ENCODE measurements at places on chromosomes 12 and 14. TPM values are rescaled to one million over a fixed set of nuclear protein-coding genes. Genes with fewer than 3 reads are reported as not detected.

The PIK3C2G gene
- total RNA-seq, result 10.6 TPM

The MYF6 gene
- not detected for total RNA-seq

The ADAMTS20 gene
- total RNA-seq, result not detected

The OTUB2 gene
- total RNA-seq, result 1.8 TPM

The RND1 gene
- 1.2 TPM for total RNA-seq

The TMED8 gene
- 9.3 TPM for total RNA-seq

The MFAP5 gene
- 0.64 TPM for total RNA-seq

The ALDH2 gene
- not detected for total RNA-seq

The HNF1A gene
- not detected for total RNA-seq

The HOMEZ gene
- 6.6 TPM for total RNA-seq

The GCH1 gene
- total RNA-seq, result 8.6 TPM

The GRIN2B gene
- total RNA-seq, result not detected

The GNG2 gene
- 0.64 TPM for total RNA-seq

The AKAP6 gene
- 2.3 TPM for total RNA-seq

The MIS18BP1 gene
- 31.6 TPM for total RNA-seq

The BDKRB1 gene
- total RNA-seq, result 0.51 TPM

The POTEM gene
- total RNA-seq, result not detected

The KRT71 gene
- total RNA-seq, result not detected

The RTL1 gene
- not detected for total RNA-seq

The POTEG gene
- total RNA-seq, result not detected

The TAS2R7 gene
- total RNA-seq, result not detected

The STAB2 gene
- not detected for total RNA-seq

The RERG gene
- 16.5 TPM for total RNA-seq

The NAB2 gene
- 25.8 TPM for total RNA-seq

The SPTSSA gene
- 30.5 TPM for total RNA-seq

The KIF5A gene
- 0.56 TPM for total RNA-seq

The RESF1 gene
- total RNA-seq, result 14.7 TPM

- DNase-seq, result no peak
Observed at GRCh38 chr14:28297559-28297958, 469.0 kb upstream of the FOXG1 start.

GRCh38 chr12:110743571-110744093 lies 941 bp upstream of the PPP1CC start:
- peak; percentile 41 for DNase-seq

DNA sequence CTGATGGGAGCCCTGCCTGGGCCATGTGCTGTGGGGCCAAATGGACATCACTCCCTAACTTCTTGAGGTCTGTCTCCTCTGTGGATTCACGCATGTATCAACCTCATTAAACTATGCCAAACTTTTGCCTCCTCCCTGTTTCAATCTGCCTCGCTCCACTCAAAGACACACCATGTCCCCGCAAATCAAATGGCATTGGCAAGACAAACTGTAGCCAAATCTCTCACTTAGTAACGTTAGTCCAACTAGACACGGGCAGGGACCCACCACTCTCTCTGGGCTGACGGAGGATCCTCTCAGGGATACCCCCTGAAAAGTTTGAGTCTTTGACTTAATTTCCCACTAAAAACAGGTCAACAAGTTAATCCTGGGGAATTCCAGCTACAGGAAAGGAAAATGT lies 8.0 kb downstream of the ZBTB39 start:
- no peak for DNase-seq

GRCh38 chr14:97293659-97294058 lies 496.5 kb downstream of the VRK1 start:
- no peak for DNase-seq

- DNase-seq, result peak; percentile 27
Observed at GRCh38 chr14:74048281-74048680, 29.1 kb downstream of the BBOF1 start.

DNA sequence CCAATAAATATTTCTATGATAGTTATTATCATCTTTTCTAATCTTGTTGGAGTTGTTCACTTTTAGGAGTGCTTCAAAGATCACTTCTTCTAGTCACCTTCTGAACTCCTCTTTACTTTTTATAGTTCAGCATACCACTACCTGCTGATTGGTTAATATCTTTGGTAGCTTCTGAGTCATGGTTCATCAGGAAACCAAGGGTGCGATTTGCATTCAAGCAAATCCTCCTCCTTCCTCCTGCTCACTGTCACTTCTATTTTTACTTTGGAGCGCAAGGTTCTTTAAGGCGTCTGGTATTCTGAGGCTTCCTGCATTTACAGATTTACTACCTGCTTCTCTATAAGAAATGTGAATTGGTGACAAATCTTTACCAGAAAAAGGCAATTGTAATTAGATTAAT lies 24.0 kb downstream of the SYT1 start:
- peak; percentile 59 for DNase-seq

DNA sequence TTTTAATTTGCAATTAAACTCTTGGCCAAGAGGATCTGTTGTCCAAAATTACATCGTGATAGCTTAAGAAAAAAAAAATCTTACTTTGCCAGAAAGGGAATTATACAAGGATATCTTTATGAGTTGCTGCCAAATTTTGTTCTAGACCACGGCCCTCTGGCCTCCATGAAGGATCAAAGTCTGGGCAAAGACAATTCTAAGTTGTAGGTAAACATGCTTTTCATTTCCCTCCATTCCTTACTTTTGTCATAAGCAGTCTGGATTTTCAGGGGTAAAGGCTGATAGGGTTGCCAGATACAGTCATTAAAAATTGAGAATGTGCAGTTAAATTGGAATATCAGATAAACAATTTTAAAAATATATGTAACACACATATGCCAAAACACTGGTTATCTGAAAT lies 135.1 kb downstream of the MON2 start:
- no peak for DNase-seq

DNA sequence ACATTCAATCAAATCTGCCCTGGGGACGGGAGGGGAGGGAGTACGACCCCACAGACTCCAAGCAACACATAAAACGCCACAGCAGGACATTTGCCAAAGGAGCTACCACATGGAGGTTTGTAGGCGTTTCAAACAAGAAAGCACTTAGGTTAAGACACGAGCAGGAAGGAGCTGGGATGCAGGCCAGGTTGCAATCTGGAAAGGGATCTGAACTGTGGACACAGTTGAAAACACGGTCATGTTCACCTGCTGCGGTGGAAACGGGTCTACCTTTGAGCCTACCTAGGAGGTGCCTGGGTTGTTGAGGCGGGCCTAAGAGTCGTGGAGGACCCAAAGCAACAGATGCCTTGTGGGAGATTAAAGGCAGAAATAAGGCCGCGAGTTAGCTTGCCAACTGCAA lies 18.4 kb downstream of the PRKAB1 start:
- no peak for DNase-seq

- DNase-seq, result no peak
Observed at GRCh38 chr12:115670869-115671268, 606.6 kb downstream of the MED13L start.

- peak; percentile 81 for DNase-seq
Observed at GRCh38 chr12:93978553-93978952, 169.8 kb upstream of the PLXNC1 start.

- DNase-seq, result peak; percentile 65
Observed at GRCh38 chr12:67413577-67413976, 144.4 kb downstream of the CAND1 start.

DNA sequence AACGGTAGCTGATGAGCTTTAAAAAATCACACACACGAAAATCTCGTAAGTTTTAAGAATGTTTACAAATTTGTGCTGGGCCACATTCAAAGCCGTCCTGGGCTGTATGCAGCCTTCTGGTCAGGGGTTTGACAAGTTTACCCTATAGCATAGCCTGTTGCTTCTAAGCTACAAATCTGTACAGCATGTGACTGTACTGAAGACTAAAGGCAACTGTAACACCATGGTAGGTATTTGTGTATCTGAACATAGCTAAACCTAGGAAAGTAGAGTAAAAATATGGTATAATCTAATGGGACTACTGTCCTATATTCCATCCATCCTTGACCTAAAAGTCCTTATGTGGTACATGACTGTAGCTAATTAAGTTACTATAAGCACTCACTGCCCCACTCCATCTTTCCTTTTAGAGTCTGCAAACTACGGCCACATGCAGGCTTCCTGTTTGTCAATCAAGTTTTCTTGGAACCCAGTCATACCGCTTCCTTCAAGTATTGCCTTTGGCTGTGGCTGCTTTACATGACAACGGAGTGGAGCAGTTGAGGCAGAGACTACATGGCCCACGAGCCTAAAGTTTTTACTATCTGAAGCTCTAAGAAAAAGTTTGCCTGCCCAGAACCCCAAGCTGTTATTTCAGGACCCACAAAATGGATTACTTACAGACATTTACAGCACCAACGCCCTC lies 18.5 kb downstream of the KRT7 start:
- peak; percentile 56 for DNase-seq

DNA sequence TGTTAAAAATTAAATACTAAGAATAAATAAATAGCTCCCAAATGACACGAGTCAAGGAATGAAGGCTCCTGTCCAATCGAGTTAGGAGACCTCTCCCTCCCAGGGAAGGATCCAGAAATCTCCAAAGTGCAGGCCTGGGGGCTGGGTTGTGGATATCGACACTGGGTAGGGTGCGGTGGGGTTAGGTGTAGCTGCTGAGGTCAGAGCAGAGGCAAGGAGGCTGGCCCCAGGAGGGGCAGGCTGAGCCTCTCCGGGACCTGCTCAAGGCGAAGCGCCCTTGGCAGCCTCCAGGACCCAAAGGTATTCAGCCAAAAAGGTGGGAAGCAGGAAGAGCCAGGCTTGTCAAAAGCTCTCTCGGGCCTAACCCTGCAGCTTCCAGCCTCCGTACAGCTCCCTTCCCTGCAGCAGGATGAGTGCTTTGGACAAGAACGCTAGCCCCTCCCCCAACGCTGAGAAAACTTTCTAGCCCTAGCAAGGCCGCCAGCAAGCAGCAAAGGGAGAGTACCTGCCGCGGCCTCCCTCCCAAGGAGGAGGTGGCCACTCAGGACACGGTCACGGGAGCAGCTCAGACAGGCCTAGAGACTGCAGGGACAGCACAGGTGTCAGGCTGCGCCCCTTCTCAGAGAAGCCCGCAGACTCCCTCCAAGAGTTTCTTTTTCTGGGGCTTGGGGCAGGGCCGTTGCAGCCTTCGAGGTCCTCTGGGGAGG lies 3.7 kb upstream of the PNMA1 start:
- DNase-seq, result no peak

GRCh38 chr12:121050725-121051124 lies 11.7 kb upstream of the OASL start:
- no peak for DNase-seq

GRCh38 chr12:7961395-7962178 lies 25.6 kb upstream of the SLC2A3 start:
- no peak for DNase-seq

DNA sequence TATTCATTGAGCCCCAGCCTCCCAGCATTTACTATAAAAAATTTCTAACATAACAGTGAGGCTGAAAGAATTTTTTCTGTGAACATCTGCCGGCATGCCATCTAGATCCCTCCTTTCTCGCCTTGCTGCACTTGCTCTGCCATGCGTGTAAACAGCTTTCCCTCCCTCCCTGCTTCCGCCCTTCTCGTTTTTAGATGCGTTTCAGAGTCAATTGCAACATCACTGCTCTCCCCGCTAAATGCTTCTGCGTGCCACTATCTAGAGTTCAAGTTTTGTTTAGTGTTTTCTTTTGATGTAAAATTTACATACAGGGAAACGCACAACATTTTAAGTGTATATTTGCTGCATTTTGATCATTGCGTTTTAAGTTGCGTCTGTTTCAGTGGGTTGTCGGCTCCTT lies 83.6 kb downstream of the CCDC92 start:
- DNase-seq, result no peak

GRCh38 chr14:67199016-67199415 lies 9.8 kb downstream of the GARIN2 start:
- no peak for DNase-seq

DNA sequence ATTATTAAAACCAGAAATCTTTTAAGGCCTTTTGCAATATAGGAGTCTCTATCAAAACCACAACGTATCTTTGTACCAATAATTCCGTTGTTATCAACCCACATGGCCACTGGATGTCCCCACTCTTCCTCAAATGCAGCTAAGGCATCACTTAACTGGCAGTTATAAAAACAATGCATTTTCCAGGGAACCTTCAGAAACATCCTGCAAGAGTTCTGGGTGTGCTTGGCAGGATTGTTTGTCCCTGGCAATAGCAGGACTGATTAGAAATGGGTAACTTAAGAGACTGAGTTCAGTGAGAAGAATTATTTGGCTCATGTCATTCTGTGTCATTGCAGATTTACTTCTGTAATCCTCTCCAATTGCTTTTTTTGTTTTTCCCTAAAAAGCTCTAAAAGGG lies 112.0 kb downstream of the SLC15A5 start:
- peak; percentile 70 for DNase-seq

- no peak for DNase-seq
Observed at GRCh38 chr12:96571101-96571862, 81.9 kb downstream of the CFAP54 start.

- peak; percentile 77 for DNase-seq
Observed at GRCh38 chr12:109775172-109775881, 57.9 kb downstream of the TRPV4 start.

GRCh38 chr12:28631831-28632230 lies 441.6 kb downstream of the CCDC91 start:
- DNase-seq, result no peak

GRCh38 chr12:27913999-27914614 lies 58.4 kb downstream of the PTHLH start:
- no peak for DNase-seq

DNA sequence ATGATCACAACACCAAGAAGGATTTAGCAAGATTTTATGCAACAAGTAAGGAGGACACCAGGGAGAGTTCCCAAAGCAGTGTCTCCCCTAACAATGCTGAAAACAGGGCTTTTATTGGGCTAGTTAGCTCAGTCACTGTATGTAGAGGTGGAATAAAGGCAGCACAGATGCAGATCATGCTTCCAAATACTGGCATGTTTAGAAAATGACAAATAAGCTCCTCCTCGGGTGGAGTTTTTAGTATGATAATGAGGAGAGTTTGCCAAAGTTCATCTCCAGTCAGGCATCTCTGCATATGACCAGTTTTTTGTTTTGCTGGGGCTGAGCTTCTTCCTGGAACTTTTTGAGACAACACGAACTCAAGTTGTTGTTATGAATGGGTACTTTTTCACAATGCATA lies 4.4 kb upstream of the AVPR1A start:
- no peak for DNase-seq

DNA sequence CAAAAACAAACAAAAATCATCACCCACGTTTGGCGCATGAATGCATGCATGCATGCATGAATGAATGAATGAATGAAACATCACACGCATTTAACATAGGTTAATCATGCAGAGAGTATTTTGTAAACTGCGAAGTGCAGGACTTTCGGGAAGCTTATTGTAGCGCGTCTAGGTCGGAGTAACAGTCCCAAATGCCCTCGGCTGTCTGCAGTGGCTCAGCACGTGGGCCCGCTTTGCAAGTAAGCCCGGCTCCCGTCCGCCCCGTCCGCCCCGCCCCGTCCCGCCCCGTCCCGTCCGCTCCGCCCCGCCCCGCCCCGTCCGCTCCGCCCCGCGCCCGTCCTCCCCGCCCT lies 263 bp upstream of the IFT81 start:
- DNase-seq, result no peak
